ENCODE measurements at places on chromosomes 5 and 9. TPM values are rescaled to one million over a fixed set of nuclear protein-coding genes. Genes with fewer than 3 reads are reported as not detected.

The CYSRT1 gene
- total RNA-seq = 2.1 TPM

The COL5A1 gene
- 28.9 TPM for total RNA-seq

The STPG3 gene
- total RNA-seq = not detected

The PDE6A gene
- not detected for total RNA-seq

The HTR4 gene
- total RNA-seq = not detected

The PCDHGC4 gene
- total RNA-seq = 6.7 TPM

The PCDHGA3 gene
- total RNA-seq = 10.4 TPM

The FKTN gene
- total RNA-seq = 20.9 TPM

The STK32A gene
- 3.2 TPM for total RNA-seq

The SMIM33 gene
- not detected for total RNA-seq

The CRHBP gene
- total RNA-seq = not detected

- no peak for DNase-seq
These were observed 166.4 kb downstream of the PRELID2 start for GRCh38 chr5:145668714-145669113.

DNA sequence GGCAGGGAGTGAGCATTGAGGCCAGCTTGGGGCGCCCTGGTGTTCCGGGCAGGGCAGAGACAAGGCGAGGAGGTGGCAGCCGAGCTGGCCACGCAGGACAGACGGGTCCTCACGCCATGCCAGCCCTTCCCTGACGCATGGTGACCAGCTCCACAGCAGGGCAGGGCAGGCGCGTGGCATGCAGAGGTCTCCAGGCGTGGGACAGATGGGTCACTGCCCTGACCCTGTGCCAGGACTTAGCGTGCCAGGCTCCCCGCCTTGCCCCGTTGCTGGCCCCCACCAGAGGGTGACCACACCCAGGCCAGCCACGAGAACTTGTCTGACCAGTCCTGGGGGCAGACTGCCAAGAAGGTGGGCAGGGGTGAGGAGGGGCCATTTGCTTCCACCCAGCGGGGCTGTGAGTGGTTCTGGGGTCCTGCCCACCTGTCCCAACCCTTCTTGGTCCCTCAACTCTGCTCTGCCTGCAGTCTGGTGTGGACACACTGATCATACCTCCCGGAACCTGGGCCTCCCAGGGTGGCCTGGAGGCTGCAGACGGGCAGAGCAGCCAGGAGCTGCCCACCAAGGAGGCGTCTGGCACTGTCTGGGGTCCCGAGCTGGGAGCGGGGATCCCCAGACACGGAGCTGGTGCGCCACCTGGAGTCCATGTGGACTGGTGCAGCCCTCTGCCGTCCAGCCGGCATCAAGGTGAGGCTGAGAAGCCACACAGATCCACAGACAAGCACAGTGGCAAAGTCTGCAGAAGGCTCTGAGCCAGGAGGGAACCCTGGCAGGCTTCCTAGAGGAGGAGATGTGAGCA lies at the start of gene RNF224:
Gene RNF224 (plus strand): TSS at position 449 of the 799 bp plus-strand sequence. CDS start 834 bp downstream, outside the sequence.
- peak; percentile 91 for DNase-seq

DNA sequence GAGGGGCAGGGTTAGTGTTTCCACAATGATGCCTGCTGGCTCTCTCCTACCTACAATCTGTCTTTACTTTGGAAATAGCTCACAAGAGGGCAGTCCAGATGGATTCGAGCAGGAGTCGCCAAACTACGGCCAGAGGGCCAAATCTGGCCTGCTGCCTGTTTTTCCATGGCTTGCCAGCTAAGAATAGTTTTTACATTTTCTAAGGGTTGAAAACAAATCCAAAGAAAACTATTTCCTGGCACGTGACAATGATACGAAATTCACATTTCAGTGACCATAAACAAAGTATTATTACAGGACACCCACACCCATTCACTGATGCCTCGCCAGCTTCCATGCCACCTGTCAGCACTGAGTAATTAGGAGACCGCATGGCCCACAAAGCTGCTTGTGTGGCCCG lies 162.9 kb upstream of the WWC1 start:
- no peak for DNase-seq

DNA sequence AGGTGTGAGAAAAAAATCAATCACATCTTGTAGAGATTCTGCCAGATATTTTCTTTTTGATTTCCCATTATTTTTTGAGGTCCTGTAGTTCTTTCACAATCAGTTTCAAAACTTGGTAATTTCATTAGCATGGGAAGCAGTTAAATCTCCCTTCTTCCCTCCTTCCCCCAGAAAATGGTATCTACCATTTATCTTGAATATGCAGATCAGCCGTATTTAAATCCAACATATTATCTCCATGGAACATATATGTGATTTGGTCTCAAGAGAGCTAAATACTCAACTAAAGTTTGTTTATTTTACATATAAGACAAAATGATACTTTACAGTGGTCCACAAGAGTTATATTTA lies 1034.8 kb downstream of the CDH12 start:
- DNase-seq = no peak

GRCh38 chr5:149118463-149118862 lies 22.8 kb upstream of the ABLIM3 start:
- no peak for DNase-seq

- peak; percentile 26 for DNase-seq
These were observed 1.5 kb downstream of the LRRTM2 start for GRCh38 chr5:138873466-138874221.

- no peak for DNase-seq
These were observed 78.7 kb upstream of the IRX4 start for GRCh38 chr5:1961304-1961946.

- no peak for DNase-seq
These were observed 17.0 kb downstream of the MRPL36 start for GRCh38 chr5:1782385-1783215.

DNA sequence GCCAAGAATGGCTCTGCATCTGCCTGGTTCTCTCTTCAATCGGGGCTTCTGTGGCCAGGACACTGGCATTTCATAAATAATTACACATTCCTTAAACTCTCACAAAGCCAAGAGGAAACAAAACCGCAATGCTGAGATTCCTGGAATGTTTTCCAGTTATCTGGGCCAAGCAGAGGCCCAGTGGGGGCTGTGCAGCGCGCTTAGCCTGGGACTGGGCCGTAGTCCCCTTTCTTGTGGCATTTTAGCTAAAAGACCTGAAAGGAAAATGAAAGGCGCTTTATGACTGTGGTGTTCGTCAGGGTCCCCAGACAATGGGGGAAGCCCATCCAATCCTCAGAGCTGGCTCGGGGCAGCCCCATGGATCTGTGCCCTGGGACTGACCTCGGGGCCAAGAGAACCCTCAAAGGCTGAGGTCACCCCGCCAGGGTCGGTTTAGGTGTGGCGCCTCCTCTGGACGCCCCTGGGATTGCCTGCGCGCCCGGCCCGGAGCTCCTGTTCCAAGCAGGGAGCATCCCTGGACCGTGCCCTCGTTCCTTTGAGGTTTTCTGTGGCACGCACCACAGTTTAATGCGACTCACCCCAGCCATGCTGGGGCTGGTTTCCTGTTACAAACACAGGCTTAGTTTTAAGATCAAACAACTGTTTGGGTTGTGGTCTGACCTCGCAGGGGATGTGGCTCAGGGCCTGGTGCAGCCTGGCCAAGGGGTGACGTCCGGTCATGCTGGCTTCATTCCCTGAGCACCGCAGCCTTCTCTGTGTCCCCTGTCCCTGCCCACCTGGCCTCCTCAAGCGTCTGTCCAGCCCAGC lies 51.5 kb upstream of the NKD2 start:
- no peak for DNase-seq

DNA sequence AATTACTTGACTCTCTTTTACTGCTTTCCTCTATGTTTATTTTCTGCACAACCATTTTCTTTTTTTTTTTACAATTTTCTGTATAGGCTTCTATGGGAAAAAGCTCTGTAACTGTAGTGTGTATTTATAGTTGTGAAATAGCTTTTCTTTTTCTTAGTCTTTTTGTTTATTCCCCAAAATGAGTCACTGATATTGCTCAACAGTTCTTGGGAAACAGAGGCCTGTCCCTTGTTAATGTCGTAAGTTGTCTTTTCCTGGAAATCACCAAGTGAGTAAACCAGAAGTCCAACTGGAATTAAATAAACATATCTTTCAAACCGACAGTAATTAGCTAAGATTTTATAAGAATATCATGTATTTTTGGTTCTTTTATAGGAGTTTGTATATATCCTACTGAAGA lies 325.1 kb upstream of the PRR16 start:
- DNase-seq = no peak

- DNase-seq = peak; percentile 36
These were observed 145.5 kb downstream of the ERCC6L2 start for GRCh38 chr9:96020792-96021550.

DNA sequence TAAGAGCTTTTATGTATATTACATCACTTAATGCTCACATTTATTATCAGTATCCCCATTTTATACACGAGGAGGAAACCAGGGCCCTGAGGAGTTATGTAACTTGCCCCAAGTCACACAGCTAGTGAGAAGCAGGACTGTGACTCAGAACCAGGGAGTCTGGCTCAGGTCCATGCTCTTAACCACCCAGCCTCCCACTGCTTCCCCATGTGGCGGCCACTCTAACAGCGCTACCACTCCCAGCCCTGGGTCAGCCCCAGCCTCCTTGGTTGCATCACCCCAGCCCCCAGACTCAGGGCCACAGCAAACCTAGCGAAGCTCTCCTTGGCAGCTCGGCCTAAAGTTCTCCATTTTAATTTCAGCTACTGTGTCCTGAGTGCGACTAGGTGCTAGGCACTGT lies 159.1 kb downstream of the PAX5 start:
- DNase-seq = no peak

- no peak for DNase-seq
These were observed 98.3 kb downstream of the BASP1 start for GRCh38 chr5:17315710-17316221.

GRCh38 chr9:95627802-95628201 lies 111.0 kb upstream of the PTCH1 start:
- DNase-seq = no peak

DNA sequence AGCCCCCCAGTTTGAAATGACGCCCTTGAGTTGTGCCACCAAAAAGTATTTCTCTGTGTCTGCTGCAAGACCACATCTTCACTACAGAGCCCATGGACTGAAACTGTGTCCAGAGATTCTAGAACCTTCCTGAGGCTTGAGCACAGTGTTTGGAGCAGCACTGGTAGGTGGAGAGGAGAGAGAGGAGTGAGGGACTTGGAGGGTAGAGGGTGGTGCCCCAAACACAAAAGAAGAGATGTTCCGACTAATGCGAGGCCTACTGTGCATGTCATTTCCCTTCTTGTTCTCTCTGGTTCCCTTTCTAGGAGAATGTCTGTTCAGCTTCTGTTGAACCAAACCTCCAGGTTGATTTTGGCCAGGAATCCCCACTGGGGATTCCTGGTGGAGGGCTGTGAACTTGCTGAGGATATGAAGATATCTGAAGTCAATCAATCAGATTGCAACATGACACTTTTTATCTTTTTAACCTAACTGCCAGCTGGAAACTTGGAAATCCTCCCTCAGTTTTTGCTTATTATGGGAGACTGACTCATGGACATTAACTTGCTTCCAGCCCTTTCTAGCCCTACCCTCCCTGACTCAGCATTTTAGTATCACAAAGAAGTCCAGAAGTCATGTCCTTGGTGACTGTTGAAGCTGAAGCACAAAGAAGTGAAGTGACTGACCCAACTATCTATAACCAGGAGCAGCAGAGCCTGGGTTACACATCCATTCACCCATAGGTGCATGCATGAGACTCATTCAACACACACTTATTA lies 154.5 kb downstream of the NR3C1 start:
- DNase-seq = no peak

DNA sequence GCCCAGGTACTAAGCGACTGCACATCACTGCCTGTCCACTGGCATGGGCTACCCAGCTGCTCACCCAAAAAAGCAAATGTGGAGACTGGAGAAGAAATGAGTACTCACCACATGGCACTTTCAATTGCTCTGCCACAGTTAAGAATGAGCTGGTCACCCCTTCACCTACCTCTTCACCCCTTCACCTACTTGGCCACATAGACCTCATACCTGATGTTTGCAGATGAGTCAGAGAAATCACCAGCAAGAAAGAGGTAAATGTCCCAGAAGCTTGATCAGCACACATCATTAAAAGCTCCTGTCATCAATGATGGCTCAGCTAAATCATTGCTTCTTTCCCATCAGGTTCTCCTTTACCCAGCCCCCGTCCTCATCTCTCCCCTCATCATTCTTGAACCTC lies 7.6 kb upstream of the PRUNE2 start:
- DNase-seq = no peak

DNA sequence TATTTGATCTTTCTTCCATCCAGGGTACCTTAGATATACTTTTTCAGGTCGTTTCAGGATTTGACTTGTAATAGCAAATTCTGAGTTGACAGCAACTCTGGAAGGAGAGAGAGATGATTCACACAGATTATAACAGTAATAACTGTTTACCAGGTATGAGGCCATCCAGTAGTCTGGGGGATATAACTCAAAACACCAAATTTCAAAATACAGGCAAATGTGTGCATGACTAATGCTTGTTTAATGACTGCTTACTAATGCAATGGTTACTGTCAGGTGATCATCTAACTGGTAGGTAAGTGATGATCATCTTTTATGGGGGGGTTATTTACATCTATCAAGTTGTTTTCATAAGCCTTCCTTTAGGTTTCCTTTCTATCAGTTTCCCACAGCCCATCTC lies 412.3 kb downstream of the MAT2B start:
- no peak for DNase-seq

DNA sequence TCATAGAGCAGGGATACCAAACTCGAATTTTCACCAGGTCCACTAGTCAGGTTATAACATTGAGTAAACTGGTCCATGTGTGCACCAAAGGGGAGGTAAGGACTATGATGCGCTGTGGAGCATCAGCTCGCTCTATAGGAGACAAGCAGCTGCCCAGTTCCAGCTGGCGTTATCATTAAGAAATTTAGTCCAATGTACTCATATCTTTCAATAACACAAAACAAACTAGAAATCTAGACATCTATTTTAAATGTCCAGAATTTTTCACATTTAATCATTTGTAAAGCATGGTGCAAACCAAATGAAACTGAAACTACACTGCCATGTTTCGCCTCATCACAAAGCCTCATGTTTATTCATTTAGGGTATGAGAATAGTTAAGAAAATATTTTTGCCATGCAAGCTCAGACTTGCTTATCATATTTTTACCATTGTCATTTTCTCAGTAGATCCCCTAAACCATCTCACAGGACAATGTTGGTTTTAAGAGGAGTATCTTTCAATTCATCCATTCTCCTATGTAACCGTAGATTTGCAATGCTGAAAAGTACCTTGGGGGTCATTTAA lies 50.9 kb downstream of the ZNF474 start:
- no peak for DNase-seq

DNA sequence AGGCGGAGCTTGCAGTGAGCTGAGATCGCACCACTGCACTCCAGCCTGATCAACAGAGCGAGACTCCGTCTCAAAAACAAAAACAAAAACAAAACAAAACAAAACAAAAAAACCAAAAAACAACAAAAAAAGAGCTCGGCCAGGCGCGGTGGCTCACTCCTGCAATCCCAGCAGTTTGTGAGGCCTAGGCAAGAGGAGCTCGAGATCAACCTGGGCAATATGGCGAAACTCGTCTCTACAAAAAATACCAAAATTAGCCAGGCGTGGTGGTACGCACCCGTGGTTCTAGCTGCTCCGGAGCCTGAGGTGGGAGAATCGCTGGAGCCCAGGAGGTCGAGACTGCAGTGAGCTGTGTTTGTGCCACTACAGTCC lies 20.2 kb downstream of the TRIM7 start:
- DNase-seq = no peak
